ENCODE measurements at places on chromosomes 16 and 17.

DNA sequence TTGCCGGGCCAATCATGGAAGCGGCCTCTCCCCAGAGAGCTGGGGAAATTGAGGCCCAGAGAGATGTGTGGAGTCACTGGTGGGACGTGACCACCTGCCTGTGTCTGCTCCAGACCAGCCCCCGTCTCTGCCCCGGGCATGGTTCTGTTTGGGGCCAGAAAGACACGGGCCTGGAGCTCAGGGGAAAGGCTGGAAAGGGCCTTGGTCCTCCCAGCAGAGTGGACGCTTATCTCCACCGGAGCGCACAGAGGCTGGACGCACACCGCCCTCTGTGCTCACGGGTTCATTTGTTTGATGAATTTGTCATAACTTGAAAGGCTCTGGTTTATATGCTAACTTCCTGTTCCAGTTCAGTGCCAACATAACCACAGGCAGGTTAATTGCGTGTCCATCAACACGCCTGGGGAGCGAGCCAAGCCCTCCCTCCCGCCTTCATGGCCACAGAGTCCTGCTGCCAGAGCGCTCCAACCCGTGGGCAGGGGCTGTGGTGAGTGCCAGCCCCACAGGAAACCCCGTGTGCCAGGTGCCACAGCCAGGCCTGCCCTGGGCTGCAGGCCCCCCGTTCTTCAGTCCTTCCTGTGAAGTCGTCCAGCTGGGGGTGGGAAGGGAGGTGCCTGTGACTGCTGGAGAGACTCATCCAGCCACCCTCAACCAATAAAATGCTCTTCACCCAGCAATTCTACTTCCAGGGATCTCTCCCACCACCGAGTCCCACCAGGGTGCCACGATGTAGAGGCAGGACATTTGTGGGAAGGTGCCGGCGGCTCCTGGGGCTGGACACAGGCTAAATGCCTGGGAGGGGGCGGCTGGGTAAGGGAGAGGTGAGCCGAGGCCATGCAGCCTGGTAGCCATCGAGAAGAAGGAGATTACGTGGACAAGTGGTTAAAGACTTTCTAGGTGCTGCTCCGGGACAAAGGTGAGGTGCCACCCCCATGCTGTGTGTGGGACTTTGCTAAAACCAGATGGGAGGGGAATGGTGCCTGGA lies 29.4 kb upstream of the BAHCC1 start:
- no peak for DNase-seq

- DNase-seq: peak; percentile 43
Observed at GRCh38 chr17:6473128-6473767, 29.0 kb downstream of the PIMREG start.

DNA sequence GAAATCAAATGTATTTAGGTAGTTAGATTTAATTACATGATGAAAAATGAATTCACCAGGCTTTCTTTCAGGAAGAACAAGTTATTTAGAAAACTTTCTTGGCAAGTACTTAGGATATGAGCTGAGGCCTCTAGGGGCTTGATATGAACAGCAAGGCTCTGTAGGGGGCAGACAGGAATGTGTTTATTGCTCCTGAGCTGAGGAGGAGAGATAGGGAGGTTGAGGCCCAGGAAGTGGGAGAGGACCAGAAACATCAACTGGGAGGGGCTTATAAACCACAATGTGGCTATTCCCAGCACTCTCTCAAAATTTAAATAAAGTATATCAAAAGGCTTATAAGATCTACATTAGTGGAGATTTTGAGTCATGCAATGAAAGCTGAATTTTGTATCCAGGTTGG lies 154.0 kb upstream of the MAF start:
- no peak for DNase-seq

DNA sequence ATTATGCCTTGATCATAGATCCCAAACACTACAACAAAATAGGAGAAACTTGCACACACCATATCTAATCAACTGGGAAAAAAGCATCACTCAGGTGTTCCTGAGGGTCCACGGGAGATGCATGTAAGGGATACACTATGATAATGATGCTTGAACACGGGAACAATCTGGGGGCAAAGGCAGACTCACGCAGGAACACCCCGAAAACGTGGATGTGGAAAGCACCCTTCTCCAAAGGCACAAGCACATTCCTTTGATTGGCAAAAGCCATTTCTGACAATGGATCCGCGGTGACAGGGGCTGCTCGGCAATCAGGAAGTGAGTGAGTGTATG lies 1.3 kb downstream of the ZNF652 start:
- no peak for DNase-seq

DNA sequence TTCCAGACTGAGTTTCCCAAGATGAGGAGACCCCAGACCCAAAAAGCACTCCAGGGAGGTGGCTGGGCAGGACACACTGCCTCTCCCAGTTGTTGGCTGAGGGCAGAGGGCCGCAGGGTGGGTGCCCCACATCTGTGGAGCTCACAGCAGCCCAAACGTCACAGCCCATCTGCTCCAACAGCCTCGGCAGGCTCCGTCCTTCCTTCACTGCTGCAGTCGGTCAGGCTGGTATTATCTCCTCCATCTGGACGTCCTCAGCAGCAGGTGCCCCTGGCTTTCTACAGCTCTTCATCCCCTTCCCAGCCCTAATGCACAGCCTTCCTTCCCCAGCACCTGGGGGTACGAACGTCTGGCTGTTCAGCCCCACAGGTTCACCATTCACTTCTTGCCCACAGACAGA lies 55.2 kb downstream of the PRMT7 start:
- no peak for DNase-seq

DNA sequence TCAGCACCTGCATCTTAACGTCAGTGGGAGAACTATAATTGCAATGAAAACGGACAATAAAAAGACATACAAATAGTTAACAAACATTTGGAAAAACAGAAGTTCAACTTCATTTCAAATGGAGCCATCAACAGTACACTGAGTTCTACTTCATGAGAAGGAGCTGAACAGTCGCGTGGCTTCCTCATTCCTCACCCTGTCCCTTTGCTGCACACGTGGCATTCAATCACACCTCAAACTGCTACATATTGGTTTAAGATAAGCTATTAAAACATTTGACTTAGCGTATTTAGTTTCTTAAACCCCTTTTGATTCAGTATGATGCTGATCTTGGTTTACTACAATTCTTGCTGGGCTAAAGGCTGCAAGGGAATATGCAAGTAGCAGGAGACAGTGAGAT lies 76.8 kb downstream of the CDK5R1 start:
- DNase-seq: no peak

- no peak for DNase-seq
Observed at GRCh38 chr17:73637866-73638265, 6.4 kb downstream of the SDK2 start.

GRCh38 chr17:29734640-29735039 lies 111.9 kb upstream of the CORO6 start:
- no peak for DNase-seq

- no peak for DNase-seq
Observed at GRCh38 chr16:56370185-56370874, 55.0 kb downstream of the AMFR start.

GRCh38 chr17:71224824-71225575 lies 895.8 kb upstream of the SOX9 start:
- DNase-seq: no peak

DNA sequence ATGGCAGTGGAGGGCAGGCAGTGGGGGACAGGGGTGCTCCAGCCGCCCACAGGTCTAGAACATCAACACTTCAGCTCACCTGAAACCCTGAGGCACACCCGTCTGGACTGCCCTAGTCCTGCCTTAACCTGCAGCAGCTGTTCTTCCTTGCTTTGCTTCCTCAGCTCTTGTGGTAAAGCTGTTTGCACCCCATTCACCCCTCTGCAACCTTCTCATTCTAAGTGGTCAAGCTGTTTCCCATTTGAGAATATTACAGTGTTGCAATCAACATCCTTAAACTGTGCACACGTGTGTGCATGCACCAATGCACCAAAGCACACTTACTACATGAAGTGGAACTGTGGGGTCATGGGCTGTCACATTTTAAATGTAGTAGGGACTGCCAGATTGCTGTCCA lies 32.4 kb downstream of the SCNN1B start:
- DNase-seq: no peak

GRCh38 chr17:21253646-21254441 lies 634 bp upstream of the NATD1 start:
- no peak for DNase-seq

- DNase-seq: no peak
Observed at GRCh38 chr16:2484898-2485508, 10.1 kb downstream of the TBC1D24 start.

- no peak for DNase-seq
Observed at GRCh38 chr17:50218771-50219315, 17.4 kb upstream of the COL1A1 start.

GRCh38 chr16:9817586-9817985 lies 364.6 kb downstream of the GRIN2A start:
- no peak for DNase-seq

- DNase-seq: no peak
Observed at GRCh38 chr16:7236824-7237410, 95.7 kb upstream of the RBFOX1 start.

- DNase-seq: no peak
Observed at GRCh38 chr17:80860101-80860671, 131.5 kb upstream of the CHMP6 start.

DNA sequence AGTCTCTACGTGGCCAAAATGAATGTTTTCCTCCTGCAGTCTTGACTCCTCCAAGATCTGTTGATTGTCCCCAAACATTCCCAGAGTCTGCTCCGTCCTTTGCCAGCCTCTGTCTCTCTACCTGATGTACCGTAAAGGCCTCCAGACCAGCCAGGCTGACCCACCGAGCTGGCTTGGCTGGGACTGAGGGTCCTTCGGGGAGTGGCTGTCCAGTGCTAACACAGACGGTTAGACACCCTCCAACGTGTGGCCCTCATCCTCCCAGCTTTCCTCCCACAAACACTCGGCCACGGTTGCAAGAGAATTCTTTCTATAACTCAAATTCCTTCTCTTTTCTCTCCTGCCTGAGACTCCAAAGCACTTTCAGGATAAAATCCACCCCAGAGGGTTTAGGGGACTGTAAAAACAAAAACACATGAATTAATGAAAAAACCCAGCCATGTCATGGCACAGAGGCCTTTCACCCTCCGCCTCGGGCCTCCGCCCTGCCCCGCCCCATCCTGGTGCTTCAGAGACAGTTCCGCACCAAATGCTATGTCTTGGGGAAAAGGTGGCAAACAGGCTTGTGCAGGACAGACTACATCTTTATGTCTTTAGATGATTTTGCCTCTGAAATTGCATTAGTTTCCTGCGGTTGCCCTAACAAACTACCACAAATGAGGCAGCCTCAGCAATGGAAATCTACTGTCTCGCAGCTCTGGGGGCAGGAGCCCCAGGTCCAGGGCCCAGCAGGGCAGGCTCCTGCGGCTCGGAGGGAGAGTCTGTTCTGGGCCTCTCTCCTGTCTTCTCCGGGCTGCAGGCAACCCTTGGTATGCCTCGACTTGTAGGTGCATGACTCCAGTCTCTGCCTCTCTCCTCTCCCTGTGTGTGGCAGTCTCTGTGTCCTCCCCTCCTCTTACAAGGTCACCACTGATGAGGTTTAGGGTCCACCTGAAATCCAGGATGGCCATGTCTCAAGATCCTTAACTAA lies 72.5 kb upstream of the CBX4 start:
- no peak for DNase-seq

DNA sequence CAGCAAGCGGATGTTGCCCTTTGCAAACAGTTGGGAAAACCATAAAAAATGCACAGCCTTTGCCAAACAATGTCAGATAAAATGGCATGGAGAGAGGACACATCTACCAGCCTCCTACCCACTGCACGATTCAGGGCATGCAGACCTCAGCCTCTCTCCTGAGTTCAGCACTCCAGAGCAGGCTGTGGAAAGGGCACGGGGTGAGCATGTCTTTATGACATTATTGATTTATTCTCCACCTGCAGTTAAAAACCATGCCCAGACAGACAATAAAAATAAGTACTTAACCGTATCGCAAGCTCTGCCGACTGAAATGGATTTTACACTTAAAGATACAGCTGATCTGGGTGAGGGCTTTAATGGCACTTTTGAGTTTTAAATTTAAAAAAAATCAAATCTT lies 127.1 kb downstream of the MAF start:
- DNase-seq: no peak

GRCh38 chr17:72553051-72553755 lies 432.4 kb downstream of the SOX9 start:
- no peak for DNase-seq

DNA sequence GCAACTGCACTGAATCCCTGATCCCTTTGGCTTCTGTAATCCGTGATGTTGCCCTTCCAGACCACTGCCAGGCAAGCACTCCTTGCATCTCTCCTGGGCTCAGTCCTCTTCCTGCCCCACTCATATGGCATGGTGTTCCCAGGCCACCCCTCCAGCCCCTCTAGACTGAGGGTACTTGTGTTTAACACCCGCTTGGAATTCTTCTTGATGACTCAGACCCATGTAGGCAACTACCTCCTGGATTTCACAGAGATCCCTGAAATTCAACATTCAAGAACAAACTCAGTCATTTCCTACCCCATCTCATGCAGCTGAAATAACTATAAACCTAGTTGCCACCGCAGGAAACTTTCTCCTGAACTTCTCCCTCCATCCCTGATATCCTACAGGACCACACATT lies 541.9 kb upstream of the CDH11 start:
- no peak for DNase-seq

GRCh38 chr16:74073456-74073855 lies 223.2 kb upstream of the PSMD7 start:
- no peak for DNase-seq

Data from hypothalamus (tissue), 51 donors.